ENCODE measurements at places on chromosomes 3 and 15.
A peak's percentile ranks its signal among the peaks of the same experiment; 100 is the strongest.

- DNase-seq, result no peak
Measured at GRCh38 chr3:94593526-94594150, 530.8 kb downstream of the NSUN3 start.

DNA sequence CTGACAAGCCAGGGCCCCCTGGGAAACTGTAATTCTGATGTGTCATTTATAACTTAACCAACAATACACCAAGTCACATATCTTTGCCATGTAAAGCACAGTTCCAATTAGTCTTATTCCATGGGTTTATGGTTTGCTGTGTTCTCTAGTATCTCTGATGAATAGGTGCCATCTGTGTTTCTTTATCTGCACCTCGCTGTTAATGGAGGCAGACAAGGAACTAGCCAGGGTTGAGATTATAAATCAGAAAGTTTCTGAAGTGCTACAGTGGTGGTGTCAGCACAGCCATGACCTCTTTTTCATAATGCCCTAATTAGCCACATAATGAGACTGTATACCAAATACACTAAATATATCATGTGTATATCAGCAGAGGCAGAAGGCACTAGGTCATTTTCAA is 866.4 kb downstream of the PLOD2 start:
- DNase-seq, result no peak

GRCh38 chr15:98177966-98178592 is 217.6 kb downstream of the ARRDC4 start:
- DNase-seq, result no peak

DNA sequence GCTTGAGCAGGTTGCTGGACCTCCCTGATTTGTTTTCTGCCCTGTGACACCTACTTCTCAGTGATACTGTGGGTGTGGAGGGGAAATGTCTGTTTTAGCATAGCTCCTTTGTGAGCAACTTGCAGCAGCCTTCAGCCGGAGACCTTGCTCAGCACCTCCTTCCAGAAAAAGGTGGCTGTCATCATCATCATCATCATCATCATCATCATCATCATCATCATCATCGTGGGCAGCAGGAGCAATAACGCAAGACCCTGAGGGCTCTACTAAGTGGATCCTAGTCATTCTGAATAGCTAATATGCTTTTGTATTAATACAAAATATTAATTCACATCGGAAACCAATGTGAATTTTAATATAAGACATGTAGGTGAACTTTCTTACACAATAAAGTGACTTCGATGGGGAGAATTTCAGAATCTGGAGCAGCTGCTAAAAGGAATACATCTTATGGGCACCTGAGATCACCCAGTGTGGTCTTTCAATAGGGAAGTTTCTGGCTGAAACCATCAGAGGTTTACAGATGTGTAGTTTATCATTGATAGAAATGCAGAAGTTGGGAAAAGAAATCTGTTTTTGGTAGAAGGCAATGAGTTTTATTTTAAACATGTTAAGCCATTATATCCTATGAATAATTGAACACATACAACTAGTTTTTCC is 8.6 kb downstream of the GABRR3 start:
- DNase-seq, result no peak

DNA sequence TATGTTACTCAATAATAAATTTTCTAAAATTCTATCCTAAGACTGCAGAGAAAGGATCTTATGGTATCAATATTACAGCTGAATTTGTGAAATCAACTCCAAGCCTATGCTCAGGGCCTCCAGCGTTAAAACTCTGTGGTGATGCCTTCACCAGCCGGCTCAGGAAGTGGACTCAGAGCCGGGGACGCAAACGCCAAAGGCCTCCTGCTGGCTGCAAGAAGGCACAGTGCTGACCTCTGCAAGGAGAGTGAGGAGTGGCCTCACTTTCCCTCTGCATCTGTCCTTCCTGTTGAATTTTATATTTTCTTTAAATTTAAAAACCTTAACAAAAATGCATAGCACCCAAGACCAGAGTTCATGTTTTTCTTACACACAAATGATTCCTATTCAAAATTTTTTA is 48.5 kb downstream of the HERC2 start:
- no peak for DNase-seq

- DNase-seq, result no peak
Measured at GRCh38 chr3:40593351-40593750, 68.6 kb downstream of the ZNF621 start.

GRCh38 chr3:29026286-29026685 is 254.6 kb upstream of the RBMS3 start:
- no peak for DNase-seq

DNA sequence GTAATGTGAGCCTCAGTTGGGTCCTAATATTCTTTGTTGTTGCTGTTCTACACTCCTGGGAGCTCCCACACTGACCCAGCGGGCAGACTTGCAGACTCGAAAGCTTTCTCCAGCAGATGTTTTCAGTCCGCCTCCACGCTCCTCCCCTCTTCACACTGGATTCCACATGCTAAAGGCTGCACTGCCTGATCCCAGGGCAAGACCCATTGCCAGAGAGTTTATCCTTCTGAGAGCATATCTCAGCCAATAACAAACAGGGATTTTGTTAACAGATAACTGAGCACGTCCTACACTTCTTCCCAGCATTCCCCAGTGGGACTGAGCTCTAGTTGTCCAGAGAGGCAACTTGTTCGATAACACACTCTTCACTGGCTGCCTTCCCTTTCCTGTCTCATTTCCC is 8.0 kb upstream of the COL6A6 start:
- peak; percentile 26 for DNase-seq

DNA sequence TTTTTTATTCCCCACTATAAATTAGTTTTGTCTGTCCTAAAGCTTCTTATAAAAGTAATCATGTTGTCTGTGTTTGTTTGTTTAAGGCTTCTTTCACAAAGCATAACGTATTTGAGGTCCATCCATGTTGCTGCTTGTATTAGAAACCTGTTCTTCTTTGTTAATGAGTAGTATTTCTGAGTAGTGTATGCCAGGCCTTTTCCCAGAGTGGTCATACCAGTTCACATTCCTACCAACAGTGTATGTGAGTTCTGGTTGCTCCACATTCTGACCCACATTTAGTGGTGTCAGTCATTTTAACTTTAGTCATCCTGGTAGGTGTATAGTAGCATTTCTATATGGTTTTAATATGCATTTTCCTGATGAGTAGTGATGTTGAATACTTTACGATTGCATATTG is 98.6 kb downstream of the NEO1 start:
- DNase-seq, result no peak

- DNase-seq, result peak; percentile 63
Measured at GRCh38 chr3:180590396-180590795, 11.6 kb upstream of the TTC14 start.

DNA sequence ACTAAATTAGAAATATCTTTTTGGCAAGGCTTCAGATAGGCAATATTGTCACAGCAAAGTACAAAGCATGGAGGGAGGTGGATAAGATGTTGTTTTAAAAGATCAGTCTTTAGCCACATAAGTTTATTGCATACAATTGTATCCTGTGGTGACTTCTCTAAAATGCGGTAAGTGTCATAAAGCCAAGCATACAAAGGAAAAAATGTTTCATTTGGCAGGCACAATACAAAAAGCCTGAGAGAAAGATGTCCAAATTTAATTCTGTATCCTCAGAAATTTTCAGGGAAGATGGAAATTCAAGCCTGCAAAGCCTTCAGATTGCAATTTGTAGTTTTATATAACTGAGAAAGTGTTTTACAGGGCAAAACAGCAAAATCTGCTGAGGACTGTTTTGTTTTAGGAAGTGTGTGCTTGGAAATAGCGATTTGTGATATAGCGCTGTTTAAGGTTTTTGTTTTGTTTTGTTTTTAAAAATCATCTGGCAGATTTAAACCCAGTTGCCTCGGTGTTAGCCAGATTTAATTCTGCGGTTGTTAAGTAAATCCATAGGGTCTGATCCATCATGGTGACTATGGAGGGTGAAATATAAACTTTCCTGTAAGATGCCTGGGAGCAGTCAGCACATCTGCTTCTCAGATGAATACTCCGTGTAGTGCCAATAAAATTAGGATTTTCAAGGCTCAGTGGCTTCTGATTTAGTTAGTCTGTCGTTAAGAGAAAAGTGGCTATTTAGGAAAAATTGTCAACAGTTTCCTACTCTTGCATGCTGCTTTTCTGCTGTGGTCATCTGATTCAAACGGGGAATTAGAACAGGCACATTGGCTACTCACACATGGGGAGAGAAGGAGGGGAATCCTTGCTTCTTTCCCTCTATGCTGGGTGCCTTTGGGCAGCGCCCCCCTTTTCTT is 8.0 kb downstream of the KAT2B start:
- no peak for DNase-seq

- DNase-seq, result no peak
Measured at GRCh38 chr15:44035781-44036699, 159.0 kb downstream of the FRMD5 start.

DNA sequence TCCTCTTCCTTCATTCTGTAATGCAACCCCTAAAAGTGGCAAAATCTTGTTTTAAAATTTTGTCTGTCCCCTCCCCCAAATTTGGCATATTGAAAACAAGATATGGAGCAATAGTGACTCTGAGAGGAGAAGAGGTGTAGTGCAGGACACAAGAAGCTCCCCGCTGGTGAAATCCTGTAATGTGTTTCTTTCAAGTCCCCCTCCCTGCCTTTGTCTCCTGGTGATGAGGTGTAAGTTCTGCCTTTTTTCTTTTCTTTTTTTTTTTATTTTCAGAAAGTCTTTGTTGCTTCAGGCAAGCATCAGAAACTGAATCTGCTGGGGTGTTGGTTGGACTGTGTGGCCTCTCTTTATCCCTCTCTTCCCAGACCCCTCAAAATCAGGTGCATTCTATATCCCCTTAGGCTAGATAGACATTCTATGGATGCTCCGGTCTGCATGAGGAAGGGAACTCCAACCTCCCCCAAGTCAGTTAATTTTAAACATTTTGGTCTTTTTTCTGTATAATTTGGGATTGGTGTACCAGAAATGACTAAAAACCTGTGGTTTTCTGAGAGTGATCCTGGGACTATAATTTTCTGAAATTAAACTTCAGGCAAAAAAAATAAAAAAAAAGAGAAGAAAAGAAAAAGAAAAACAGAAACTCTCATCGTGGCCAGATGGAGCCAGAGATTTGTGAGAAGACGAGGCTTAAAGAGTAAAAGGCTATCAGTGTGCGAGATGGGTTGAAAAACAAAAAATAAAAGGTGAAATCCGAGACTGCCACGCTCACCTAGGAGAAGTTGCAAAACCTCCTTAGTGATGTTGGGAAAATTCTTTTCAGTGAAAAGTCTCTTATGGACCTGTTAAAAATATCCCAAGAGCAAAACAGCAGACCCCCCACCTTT is 21.4 kb downstream of the ACKR2 start:
- DNase-seq, result no peak

DNA sequence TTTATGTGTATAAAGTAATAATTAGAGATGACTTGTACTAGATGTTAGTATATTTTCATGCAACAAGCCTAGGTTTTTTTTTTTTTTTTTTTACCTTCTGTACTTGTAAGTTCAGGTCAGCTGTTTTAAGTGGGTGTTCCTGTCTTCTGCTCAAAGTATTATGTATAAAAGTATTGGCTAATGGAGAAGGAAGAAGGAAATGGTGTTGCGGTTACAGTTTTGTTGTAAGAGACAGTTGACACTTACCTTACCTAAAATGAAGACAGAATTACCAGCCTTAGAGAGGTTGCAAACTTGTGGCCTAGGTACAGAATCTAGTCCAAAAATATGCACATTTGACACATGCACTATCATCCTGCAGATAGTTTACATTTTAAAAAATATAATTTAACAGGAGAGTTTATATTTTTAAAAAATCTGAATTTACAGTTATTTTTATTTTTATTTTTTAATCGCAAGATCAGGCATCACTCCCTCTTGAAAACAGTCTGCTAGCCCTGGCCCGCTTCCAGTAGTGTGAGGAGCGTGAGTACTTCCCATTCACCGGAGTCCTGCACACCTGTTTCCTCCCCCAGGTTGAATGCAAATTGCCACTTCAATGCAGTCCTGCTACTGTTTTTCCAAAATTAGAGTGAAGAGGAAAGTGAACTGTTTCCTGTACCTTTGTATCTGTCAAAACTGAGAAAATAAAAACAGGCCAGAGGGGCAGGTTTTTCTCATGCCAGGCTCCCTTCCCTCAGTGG is 224.3 kb upstream of the SOX2 start:
- no peak for DNase-seq

DNA sequence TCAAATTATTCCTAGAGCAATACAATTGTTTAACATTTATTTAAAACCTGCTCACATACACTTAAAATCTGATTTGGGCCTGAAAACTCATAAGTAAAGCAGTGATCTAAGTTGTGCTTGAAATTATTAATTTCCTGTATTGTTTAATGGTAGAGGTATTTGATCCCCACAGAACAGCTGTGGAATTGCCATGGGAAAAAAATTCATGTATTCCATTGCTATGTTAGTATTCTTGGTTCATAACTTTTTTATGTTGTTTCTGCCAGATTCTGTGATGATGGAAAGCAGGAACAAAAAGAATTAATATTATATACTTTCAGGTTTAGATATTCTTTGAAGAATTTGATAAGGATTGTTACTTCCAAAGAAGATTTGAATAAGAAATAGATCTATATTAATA is 831.5 kb upstream of the NR2F2 start:
- no peak for DNase-seq

- no peak for DNase-seq
Measured at GRCh38 chr3:186207515-186207914, 98.6 kb upstream of the ETV5 start.

GRCh38 chr3:35832140-35832571 is 192.8 kb downstream of the ARPP21 start:
- DNase-seq, result no peak

DNA sequence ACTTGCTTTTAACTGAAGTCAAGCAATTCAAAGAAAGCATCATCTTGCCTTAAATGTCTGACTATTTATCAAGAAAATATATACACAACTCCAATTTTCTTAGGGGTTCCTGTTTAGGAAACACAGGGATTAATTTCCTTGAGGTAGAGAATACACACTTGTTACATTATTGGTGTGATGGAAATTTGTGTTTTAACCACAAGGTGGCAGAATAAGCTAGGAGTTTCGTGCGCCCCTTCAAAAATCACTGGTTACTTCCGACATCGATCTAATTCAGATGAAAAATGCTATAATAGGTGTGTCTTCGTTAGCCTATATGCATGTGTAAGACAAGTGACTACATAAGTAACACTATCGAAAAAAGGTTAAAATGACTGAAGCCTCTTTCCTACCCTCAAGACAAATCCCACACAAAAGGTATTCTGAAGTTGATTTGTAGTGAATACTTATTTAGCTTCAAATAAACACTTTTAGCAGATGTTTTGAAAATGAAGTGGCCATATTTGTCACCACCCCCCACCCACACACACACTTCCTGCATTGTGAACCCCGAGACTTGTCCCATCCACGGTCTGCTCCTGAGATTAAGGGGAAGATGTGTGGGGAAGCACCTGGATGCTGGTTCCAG is 246.5 kb downstream of the ROBO1 start:
- DNase-seq, result no peak

- no peak for DNase-seq
Measured at GRCh38 chr3:152183473-152183872, 85.3 kb upstream of the MBNL1 start.

GRCh38 chr15:63453186-63453905 is 51.0 kb upstream of the USP3 start:
- no peak for DNase-seq

GRCh38 chr15:49675041-49675440 is 54.2 kb downstream of the DTWD1 start:
- DNase-seq, result no peak

Measured in upper lobe of left lung (tissue), 6 donors.